Activated T-cell treated with anti-CD3 and anti-CD28 coated beads for 4 hours (primary cell): ENCODE measurements at places on chromosomes 3 and 15.

DNA sequence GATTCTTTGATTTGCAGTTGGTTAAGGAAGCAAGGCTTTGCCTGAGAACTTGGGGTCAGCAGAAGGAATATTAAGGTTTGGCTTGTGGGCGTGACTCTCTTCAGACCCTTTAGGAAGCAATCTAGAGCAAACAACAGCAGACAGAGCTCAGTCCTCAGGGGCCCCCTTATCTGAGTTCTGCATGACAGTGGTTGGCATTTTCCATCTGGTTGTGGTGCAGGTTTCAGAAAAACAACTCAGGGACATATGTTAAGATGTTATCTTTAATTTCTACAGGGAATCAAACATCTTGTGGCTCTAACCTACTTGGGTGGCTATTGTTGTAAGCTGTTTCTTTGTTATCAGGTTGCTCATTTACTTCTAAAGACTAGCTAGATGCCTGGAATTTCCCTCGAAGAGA, 141.4 kb downstream of the VPS8 start:
- no peak for DNase-seq

- DNase-seq: no peak
These were observed 2.4 kb downstream of the FYTTD1 start for GRCh38 chr3:197752107-197752506.

- DNase-seq: no peak
These were observed 214.3 kb downstream of the ADAMTS9 start for GRCh38 chr3:64473466-64473865.

GRCh38 chr3:81761904-81762580, 597 bp upstream of the GBE1 start:
- no peak for DNase-seq

DNA sequence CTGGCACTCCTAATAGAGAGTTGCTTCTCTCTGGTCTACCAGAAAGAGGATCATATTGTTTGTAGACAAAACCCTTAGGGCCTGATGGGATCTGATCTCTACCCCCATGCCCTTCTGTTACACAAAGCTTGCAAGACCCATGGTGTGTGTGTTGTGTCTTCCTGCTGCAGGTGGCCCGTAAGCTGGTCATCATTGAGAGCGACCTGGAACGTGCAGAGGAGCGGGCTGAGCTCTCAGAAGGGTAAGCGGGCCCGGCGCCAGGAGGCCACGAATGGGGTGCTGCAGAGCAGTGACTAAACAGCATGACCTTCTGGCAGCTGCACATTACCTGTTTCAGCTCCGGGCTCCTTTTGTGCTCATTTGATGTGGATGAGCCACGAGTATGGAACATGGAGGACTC, 18.2 kb downstream of the TPM1 start:
- DNase-seq: no peak

DNA sequence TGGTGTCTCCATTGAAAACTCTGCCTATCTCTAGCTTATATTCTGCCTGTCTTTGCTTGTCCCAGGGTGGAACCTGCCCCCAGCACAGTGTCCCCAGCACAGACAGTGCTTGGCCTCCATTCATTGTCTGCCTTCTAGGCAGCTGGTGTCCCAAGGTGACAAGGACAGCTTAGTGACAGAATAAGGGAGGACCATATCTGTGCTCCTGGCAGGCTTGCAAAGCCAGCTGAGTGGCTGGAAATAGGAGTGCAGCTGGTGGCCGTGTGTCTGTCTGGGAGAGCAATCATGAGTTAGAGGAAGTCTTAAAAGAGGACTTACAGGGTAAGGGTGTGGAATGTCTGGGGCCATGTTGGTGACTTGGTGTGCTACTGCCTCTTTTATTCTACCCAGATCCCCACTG, 33.4 kb downstream of the SCN5A start:
- no peak for DNase-seq

DNA sequence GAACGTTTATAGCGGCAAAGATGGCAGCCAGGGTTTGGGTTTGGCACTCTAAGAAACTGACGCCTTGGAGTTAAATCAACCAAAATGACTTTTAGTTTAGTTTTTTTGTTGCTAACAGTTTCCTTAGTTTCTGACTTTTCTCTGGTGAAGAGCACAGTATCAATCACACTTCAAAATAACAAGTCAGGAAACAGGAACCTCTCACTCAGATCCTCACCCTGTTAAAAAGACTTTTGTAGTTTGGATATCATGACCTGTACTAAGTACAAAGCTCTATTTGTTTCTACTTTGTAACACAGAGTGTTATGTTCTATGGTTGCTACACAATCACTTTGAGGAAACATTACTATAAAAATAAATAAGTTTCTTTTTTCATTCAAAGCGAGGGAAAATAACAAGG, 51.1 kb downstream of the ATP10A start:
- no peak for DNase-seq

GRCh38 chr15:74857671-74858368, 14.9 kb upstream of the ULK3 start:
- no peak for DNase-seq

DNA sequence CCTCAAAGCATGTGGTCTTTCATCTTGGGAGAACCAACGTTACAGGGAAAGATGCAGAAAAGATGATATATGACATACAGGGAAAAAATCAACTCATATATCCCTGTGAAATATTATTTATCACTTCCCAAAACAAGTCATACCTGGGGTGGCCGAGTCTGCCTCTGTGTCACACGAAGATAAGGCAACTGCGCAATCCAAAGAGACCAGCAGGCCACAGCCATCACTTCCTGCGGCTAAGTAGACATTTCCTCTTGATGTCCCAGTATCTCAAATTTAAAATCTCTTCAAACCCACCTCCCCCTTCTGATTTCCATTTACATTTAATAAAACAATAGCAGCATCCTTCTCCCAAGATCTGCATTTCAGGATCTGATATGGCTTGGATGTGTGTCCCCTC, 71.5 kb downstream of the IGF2BP2 start:
- no peak for DNase-seq

DNA sequence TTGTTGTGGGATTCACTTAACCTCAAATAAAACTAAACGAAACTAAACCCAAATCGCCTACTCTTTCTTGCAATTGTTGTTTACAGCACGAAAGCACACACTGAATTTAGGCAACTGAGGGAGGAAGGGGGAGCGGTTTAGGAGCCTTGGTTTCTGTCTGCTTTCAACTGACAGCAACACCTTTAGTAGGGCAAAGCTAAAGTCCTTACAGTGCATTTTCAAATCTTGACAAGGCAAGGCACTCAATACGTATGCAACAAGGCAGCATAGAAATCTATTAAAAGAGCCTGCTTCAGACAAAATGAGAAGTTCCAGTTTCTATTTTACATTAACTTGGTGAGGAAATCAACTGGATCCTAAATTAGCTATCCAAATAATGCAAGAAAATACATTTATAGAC, 174.6 kb downstream of the CHST2 start:
- DNase-seq: no peak

- no peak for DNase-seq
These were observed 15.2 kb downstream of the RFTN1 start for GRCh38 chr3:16498130-16498890.

GRCh38 chr15:52464040-52464439, 64.6 kb downstream of the MYO5A start:
- DNase-seq: no peak

DNA sequence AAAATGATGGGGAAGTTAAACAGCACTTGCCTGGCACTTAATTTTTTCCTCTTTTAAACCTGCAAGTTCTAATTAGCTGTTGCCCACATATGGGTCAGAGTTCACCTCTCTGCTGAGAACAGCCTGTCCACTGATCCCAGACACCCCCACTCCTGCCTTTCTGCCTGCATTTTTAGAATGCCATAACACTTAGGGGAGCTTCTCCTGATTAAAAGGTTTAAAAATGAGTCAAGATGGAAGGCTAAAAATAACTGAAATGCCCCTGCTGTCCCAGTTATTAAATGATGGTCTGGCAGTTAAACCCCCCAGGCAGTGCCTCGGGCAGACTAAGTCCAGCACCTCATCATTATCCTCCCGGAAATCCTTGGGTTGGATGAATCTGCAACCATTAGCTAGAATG, 913.6 kb upstream of the ARPP21 start:
- no peak for DNase-seq

GRCh38 chr3:10759495-10759894, 56.5 kb upstream of the SLC6A11 start:
- DNase-seq: no peak

DNA sequence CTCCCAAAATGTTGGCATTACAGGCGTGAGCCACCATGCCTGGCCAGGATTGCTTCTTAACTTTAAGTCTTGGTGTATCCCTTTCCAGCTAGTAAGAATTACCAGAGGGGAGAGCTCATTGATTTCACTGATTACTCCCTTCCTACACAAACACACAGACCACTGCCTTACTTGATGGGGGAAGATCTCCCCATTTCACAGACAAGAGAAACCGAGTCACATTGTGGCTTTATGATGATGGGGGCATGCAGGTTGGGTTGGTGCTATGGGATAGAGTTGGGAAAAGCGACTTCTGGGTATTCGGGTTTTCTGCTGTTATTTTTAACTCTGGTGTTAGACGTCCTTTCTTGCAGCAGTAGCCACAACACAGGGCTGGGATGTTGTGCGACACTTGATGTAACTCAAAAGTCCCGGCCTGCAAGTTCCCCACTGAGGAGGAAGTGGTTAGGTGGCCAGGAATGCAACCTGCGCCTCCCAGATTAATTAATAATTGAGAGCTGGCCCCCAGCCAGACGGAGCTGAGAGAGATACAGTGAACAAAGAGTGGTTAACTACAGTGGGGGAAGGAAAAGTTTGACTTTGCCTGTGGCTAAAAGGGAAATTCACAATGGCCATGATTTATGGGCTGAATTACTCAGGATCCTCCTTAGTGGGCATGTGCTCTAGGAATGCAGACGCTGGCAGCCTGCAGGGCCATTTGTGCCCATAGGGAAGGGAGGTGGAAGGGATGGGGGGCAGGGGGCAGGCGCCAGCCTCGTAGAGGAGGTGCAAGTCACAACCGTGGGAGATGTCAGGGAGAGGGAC, 63.6 kb downstream of the SMAD6 start:
- DNase-seq: no peak

DNA sequence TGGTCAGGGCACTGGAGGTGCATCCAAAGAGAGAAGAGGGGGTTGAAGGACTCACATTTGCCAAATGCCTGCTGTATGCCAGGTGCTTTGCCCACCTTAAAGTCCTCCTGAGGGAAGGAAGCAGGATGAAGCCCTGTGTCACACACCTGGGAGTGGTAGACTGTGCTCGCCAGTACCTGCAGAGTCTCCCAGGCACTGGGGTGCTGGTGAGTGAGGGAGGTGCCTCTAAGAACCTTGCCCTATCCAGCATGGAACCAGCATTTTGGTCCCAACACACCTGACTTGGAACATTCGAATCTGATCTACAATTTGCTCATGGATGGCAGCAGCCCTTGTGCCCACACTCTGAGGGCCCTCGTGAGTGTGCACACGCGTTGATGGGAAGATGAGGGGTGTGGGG, 76.7 kb downstream of the SEC22A start:
- no peak for DNase-seq

DNA sequence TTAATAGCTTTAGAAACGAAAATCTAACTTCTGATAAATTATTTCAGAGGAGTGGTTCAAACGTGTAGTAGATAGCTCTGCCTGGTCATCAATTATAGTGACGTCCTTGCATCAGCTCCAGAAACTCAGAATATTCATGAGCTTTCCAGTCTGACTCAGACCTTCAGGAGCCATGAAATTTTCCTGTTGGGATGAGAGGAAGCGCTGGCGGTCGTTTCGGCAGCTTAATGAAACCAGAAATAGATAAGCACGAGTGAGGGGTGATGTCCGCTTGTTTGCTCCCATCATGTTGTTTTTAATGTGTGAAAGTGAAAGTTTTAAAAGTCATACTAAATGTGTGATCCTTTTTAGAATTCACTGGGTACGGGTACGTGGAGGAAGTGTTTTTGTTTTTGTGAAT, 141.1 kb downstream of the PGPEP1L start:
- no peak for DNase-seq

- no peak for DNase-seq
These were observed 38.4 kb upstream of the RBM5 start for GRCh38 chr3:50050361-50050760.

DNA sequence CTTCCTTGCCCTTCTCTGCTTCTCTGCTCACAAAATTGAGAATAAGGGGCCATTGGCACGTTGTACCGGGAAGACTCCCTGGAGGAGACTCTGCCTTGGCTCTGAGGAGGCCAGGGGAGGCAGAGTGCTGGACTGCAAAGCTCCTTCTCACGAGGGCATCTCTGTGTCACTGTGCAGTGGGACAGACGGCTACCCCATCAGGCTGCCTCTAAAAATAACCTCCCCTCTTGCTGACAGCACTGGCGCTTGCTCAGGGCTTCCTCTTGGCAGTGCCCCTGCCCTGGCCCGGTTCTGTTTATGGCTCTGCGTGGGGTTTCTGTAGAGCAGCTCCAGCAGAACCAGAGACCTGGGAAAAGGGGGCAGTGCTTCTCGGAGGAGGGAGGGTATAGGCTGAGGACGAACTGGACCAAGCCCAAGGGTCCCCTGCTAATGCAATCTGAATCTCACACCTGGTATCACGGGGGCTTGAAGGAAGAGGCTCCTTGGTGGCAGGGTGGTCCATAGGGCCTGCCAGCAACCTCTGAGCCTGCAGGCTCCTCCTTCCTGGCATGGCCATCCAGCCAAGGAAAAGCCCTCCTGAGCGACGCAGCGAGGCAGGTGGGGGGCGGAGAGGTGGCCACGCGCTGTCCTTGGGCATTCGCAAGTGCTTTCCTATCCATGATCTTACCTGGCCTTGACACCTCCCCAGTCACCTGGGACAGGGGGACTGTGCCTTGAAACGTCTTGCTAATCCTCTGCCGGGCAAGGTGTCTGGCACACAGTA, 63.3 kb upstream of the TLE3 start:
- no peak for DNase-seq

DNA sequence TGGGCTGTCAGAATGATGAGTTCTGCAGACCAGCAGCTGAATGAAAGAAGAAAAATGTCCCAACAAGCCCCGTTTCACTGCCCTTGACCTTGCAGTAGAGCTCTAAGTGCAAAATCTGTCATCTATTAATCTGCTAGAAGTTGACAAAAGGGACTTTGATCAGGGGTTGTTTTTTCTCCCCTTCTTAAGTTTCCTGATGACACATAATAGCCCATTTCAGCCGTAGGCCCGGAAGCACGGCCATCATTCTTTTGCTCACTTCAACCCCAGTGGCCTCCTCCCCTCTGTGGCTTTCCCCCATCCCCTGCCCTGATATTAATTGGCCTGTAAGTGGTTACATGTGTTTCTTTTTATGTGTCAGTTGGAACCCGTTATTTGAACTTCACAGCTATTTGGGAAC, 298.9 kb downstream of the RPLP1 start:
- no peak for DNase-seq

- DNase-seq: peak; percentile 18
These were observed 95.4 kb downstream of the HCN4 start for GRCh38 chr15:73273181-73274002.

GRCh38 chr3:53137835-53138446, 7.7 kb upstream of the RFT1 start:
- no peak for DNase-seq

DNA sequence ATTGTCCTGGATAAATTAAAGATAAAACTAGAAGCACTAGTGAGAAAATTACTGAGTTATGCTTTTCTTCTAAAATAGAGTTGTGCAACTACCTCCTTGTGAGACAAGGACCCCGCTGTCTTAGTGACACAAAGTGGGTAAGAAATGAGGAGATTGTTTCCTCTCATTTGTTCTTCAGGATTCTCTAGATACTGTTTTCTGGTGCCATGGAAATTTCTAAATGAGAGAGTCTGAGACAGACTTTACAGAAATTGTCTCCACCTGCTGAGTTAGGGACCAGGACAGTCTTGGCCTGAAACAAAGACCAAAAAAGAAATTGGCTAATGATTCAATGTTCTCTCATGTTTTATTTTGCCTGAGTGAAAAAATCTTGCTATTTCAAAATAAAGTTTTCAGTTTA, 427.5 kb downstream of the TUSC7 start:
- DNase-seq: no peak

- DNase-seq: no peak
These were observed 635 bp upstream of the VILL start for GRCh38 chr3:37989821-37990480.
